ENCODE measurements at places on chromosomes 11 and 22. TPM values are rescaled to one million over a fixed set of nuclear protein-coding genes. Genes with fewer than 3 reads are reported as not detected.

LRRC74B gene
- total RNA-seq, result not detected

OR52I1 gene
- not detected for total RNA-seq

GGTLC3 gene
- not detected for total RNA-seq

MFNG gene
- 213 TPM for total RNA-seq

OTOG gene
- total RNA-seq, result not detected

TRIM51 gene
- total RNA-seq, result not detected

KDELR3 gene
- total RNA-seq, result 0.38 TPM

MYO18B gene
- total RNA-seq, result 0.72 TPM

GLB1L2 gene
- 2.2 TPM for total RNA-seq

KCTD14 gene
- total RNA-seq, result 0.18 TPM

HDHD5 gene
- 39.2 TPM for total RNA-seq

OR52I2 gene
- total RNA-seq, result not detected

P2RY2 gene
- not detected for total RNA-seq

XNDC1N gene
- total RNA-seq, result 14.1 TPM

WBP2NL gene
- 1.7 TPM for total RNA-seq

DCPS gene
- 30.0 TPM for total RNA-seq

NRGN gene
- total RNA-seq, result 6.8 TPM

PRG3 gene
- total RNA-seq, result not detected
